ENCODE measurements at places on chromosomes 13 and 19.

- peak; percentile 8 for DNase-seq
Measured at GRCh38 chr19:37931881-37932655, 25.1 kb downstream of the SIPA1L3 start.

DNA sequence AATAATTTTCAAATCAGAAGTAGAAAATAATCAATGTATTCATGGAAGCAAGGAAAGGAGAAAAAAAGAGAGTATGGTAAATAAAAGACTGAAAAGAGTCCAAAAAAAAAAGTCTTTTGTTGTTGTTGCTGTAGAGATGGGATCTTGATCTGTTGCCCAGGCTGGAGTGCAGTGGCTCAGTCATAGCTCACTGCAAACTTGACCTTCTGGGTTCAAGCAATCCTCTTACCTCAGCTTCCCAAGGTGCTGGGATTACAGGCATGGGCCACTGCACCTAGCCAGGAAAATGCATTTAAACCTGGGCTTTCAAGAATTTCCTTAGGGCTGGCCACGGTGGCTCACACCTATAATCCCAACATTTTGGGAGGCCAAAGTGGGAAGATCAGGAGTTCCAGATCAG is 7.0 kb upstream of the MAP3K10 start:
- no peak for DNase-seq

DNA sequence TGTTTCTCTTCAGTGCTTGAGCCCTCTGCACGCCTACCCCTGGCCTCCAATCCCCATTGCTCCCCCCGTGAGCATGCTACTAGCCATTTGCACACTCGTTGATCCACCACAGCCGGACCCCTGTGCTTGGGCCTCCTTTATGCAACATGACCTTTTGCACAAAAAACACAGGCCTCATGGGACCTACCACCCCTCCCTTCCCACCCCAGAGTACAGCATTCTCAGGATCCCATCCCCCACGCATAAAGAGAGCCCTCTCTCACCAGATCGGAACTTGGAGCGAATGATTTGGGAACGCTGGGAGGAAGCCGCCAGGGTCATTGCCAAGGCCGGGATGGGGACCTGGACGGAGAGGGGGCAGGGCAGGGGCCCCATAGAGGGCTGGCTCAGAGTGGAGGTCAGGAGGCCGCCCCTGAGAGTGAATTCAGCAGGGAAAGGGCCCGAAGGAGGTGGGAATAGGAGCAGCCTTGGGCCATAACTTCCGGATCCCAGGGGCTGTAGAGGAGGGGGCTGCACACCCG is 754 bp downstream of the MAMSTR start:
- DNase-seq, result no peak

- DNase-seq, result no peak
Measured at GRCh38 chr13:19089315-19089714, 92.3 kb downstream of the TUBA3C start.

DNA sequence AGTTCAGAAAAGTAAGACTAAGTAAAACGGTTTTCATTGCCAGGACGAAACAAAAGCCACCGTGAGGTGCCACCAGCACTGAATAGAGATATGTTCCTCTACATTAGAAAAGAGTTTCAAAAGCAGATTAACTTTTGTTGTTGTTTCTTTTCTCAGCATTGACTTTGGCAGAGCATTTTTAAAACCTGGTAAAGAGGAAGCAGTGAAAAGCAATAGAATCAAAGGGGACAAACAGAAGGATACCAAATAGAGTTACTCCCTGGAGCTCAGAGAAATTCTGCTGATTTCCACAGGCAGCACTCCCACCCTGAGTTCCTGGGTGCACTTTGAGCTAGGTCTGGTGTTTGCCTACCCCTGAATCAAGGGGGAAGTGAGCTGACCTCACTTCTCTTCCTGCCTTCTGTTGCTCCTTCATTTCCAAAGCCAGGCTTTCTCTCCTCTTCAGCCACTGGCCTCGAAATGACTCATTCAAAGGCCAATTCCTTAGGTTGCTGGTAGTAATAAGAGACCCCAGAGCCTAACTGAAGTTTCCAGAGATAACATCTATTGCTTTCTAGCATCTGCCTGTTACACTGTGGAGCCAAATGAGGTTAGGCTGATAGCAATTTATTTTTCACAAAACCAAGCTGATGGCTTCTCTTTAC is 11.3 kb upstream of the ERICH6B start:
- DNase-seq, result no peak

Data from AG09309 (cell line).